ENCODE measurements at places on chromosomes 16 and 17.

DNA sequence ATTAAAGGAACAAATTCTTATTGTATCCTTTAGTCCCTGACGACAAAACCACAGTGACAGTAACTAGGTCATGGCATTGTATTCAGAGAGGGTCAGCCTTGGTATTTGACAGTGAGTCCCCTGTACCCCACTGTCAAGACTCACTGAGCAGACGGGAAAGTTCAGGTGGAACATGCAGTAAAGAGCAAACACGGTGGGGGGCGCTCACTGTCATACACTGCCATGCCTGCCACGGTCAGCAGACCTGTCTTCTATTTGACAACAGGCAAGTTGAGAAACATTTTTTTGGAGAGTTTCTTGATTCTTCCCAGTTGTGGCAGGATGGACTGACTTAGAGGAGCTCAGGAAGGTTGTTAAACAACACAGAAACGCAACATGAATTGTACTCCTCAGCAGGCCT is 681.6 kb downstream of the KCNJ18 start:
- DNase-seq, result no peak

GRCh38 chr17:41976142-41976768 is 9.7 kb downstream of the CNP start:
- no peak for DNase-seq

DNA sequence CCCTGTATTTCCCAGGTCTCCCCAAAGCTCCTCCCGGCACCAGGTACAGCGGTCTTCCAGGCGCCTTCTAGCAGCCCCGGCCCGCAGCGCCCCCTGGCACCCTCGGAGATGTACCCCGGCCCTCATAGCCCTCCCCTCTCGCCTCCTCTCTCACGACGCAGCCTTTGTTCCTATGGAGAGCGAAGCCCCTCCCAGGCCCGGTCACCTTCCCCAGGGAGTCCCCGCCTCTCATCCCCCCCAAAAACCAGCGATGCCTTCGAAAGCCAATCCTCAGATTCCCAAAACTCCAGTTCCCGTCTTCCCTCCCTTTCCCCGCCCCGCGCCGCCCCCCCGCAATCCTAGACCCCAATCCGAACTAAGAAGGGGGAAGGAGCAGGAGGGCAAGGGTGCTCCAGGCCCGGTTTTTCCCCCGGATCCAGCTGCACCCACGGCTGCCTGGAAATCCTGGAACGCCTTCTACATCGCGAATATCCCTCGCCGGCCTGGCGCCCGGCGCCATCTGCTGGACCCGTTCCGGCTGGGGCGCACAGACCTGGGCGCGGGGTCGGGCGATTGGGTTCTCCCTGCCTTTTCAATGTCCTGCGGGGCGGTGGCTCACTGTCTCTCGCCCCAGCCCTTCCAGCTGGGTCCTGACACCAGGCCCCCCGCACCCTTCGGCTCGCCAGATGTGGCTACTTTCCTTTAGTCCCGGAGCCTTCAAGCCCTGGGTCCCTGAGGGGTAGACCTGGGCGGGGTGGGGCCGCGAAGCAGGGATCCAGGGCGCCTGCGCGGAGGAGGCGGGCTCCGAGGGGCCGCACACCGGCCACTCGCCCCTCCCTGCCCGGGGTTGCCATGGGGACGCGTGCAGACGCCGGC is at the start of gene DNAH2:
Gene DNAH2 (plus strand): TSS at position 844 of the 855 bp plus-strand sequence. CDS start 1,991 bp downstream, outside the sequence.
- DNase-seq, result no peak

DNA sequence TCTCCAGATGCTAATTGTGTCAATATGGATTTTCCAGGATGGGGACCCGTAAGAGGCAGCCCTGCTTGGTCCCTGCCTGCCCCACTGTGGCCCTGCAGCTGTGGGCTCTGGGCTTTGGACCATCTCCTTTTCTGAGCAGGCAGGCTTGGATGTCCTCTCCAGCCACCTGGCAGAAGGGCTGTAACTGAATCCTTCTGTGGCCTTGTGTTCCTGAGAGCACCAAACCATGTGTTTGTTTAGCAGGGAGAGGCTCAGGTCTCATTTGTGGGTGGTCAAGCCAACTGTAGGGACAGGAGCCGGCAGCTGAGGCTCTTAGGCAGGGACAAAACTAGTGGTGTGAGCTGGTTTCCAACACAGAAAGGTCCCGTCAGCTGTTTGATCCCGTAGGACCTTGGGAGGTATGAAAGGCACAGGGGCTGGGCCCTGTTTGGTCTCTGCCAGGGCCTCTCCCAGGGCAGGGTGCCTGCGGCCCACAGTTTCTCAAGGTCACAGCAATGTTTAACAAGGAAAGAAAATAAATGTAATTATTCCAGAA is 18.5 kb downstream of the SEC14L5 start:
- DNase-seq, result no peak

DNA sequence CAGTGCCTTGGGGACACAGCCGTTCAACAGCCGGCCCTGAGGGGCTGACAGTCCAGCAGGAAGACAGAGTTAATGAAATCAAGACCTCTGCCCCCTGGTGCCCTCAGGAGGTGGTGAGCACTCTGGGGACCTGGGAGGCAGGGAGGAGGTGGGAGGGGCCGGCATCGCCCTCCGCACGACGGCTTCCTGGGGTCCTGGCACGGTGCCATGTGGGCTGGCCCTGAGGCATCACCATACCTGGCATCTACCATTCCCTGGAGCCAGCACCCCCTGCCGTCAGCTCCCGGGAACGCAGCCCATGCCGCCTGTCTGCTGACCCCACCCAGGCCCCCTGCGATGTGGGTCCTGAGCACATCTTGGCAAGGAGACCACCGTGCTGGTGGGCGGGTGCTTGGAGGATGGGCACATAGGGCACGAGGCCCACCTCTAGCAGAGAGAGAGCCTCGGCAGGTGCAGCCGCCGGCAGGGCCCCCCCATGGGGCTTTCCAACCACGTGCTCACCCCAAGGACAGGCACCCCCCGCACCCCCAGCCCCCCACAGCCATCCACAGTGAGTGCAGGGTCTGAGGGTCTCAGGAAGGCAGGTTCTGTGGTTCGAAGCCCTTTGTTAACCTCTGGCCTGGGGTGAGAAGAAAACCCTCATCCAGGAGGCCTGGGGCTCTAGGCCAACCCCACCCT is 52.5 kb downstream of the ZFPM1 start:
- DNase-seq, result no peak

DNA sequence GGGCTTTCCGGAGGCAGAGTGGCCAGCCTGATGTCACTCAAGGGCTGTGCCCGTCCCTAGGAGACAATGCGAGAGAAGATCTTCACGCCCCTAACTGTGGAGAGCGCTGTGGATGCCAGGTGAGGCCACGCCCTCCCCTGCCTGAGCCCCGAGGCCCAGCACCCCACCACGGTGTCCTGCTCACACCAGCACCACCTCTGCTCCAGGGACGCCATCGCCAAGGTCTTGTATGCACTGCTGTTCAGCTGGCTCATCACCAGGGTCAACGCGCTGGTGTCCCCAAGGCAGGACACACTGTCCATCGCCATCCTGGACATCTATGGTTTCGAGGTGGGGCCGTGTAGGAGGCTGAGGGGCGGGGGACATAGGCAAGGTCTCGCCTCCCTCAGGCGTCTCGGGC is 27.8 kb downstream of the MYO15A start:
- no peak for DNase-seq

GRCh38 chr16:27485811-27486210 is 63.9 kb downstream of the GTF3C1 start:
- DNase-seq, result no peak

GRCh38 chr16:24580665-24581064 is 41.3 kb downstream of the RBBP6 start:
- no peak for DNase-seq

DNA sequence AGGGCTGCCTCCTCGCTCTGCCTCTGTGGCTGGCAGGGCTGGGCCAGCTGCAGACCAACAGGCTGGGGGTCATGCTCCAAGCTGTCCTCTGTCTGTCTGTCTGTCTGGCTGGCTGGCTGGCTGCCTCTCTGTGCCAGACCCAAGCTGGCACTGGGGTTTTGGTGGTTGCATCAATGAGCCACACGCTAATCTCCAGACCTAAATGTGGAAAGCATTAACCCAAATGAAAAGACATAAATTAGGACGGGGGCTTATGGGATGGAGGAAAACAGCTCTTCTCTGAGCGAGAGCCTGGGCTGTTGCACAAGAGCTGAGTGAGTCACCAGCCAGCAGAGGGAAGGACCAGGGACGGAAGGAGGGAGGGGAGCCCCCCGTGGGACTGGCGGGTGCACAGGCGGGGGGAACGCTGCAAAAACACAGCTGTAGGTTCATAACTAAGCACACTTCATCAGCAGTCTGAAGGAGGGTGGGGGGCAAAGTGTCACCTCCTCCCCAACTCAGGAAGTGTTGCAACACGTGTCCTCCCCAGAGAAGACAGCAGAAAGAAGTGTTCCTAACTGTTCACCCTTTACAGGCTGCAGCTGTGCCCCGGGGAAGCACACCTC is 83.4 kb downstream of the GAS7 start:
- peak; percentile 61 for DNase-seq

GRCh38 chr16:73543331-73543969 is 495.5 kb upstream of the ZFHX3 start:
- DNase-seq, result no peak

- DNase-seq, result no peak
Measured at GRCh38 chr17:82832881-82833475, 6.8 kb downstream of the ZNF750 start.

DNA sequence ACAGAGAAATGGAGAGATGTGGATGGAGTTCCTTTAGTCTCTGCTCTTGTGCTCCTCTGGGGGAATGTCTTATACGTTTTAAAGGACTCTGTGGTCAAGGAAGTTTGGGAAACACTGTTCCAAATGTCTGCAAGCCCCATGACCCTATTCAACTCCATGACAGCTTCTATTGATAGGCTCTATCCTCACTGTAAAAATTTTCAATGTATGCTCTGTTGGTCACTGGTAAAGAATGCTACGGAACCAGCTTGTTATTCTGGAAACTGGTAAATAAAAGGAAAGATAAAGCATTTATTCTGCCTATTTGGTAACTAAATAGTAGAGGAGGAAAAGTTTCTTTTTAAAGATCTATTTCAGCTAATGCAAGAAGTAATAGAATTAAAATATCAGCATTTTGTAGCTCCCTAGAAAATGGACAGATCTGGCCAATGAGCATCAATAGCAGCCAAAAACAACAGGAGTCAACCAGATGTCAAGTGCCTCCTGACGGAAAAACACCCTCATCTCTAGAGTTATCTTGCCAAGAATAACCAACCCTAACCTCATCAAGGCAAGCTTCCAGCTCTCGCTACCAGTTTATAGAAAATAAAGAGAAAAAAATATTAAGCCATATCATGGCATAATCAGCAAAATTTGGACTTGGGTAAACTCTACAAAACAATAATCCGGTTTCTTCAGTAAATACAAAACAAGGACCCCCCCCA is 16.1 kb downstream of the GDE1 start:
- no peak for DNase-seq

Data from KG1 (cell line).